Natural killer cell (primary cell): ENCODE measurements at places on chromosomes 7 and 10. TPM values are rescaled to one million over a fixed set of nuclear protein-coding genes. Genes with fewer than 3 reads are reported as not detected.

The GRM3 gene
- total RNA-seq: not detected

The PTPRZ1 gene
- not detected for total RNA-seq

The ANKRD22 gene
- not detected for total RNA-seq

The WDR11 gene
- total RNA-seq: 70.8 TPM

The PRSS2 gene
- total RNA-seq: not detected

The CNNM1 gene
- total RNA-seq: not detected

The EN2 gene
- not detected for total RNA-seq

The PGAM2 gene
- 1.5 TPM for total RNA-seq

The ZPBP gene
- not detected for total RNA-seq

The WAC gene
- total RNA-seq: 226 TPM

The TLX1 gene
- not detected for total RNA-seq

The PPP1R3C gene
- not detected for total RNA-seq

The C7orf33 gene
- total RNA-seq: not detected

- DNase-seq: no peak
Observed at GRCh38 chr10:75889051-75889450, 457.6 kb downstream of the LRMDA start.

- DNase-seq: no peak
Observed at GRCh38 chr7:117478836-117479224, 995 bp upstream of the CFTR start.

- DNase-seq: no peak
Observed at GRCh38 chr10:9076066-9076465, 1021.6 kb downstream of the GATA3 start.

GRCh38 chr7:101882005-101882421, 64.6 kb downstream of the CUX1 start:
- no peak for DNase-seq

DNA sequence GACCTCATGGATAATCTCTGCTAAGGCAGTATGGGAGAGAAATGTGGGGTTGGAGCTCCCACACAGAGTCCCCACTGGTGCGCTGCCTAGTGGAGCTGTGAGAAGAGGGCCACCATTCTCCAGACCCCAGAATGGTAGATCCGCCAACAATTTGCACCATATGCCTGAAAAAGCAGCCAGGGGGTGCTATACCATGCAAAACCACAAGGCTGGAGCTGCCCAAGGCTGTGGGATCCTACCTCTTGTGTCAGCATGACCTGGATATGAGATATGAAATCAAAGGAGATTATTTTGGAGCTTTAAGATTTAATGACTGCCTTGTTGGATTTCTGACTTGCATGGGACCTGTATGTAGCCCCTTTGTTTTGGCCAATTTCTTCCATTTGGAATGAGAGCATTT, 27.0 kb upstream of the SAMD9L start:
- DNase-seq: no peak

DNA sequence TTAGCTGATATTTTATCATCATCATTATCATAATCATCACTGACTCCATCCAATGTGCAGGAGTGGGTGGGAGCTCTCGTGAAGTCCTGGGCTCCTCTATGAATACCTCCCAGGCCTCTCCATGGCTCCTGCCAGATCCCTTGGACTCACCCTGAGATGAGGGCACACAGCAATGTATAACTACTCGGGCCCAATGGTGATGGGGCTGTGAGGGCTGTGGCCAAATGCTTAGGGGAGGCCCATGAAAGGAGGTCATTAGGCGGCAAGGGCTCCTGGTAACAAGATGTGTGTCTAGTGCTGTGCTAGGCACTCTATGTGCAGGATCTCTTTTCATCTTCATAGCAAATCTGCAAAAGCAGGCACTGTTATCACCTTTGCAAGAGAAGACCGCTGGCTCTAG, 270.9 kb downstream of the GLRX3 start:
- no peak for DNase-seq

GRCh38 chr10:123391275-123392028, 237.2 kb downstream of the BUB3 start:
- no peak for DNase-seq

GRCh38 chr7:131265227-131265626, 62.4 kb upstream of the MKLN1 start:
- DNase-seq: no peak

- DNase-seq: no peak
Observed at GRCh38 chr7:46848944-46849343, 733.0 kb downstream of the TNS3 start.

GRCh38 chr7:101099969-101100781, 14.9 kb downstream of the TRIM56 start:
- peak; percentile 33 for DNase-seq

- no peak for DNase-seq
Observed at GRCh38 chr10:63887023-63887589, 365.9 kb downstream of the REEP3 start.

- no peak for DNase-seq
Observed at GRCh38 chr7:35619863-35620262, 75.1 kb downstream of the HERPUD2 start.

DNA sequence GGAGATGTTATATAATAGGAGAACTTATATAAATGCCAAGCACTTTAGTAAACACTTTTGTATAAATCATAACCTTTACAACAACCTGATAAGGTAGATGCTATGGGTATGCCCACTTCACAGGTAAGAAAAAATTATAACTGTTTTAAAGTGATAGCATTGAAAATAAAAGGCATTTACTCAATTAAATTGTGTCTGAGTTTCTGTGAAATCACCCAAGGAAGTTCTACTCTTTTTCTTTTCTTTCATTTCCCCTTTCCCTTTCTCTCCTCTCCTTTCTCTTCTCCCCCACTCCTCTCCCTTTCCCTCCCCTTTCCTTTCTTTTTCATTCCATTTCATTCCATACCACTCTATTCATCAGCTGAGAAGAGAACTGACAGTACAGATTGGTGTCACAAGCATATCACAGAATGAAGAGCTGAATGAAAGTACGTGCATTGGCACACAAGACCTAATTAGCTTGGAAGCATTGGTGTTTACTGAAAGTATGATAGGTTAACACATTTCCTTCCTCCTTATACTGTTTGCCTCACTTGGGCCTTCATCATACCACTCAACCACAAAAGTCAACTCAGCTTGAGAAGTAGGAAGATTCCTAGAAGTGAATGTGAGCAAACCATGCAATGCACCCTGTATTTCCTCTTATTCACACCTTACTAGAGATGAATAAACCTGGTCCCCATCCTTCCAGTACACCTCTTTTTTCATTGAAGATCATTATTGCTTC, 117.9 kb upstream of the AGR3 start:
- DNase-seq: no peak

DNA sequence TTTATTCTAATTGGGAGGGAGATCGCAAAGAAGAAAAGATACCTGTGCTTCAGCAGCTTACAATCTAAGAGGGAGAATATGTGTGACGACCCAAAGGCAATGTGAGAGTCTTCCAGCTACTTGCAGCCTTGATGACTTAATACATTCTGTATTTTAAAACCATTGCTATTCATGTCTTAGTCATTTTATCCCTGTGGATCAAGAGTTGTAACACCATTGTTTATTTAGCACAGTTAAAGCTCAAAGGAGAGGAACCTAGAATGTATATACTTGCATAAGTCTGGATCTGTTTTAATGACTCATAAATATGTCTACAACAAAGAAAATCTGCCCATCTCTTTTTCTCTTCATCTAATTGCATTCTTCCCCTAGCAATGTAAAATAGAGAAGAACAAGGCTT, 117.9 kb upstream of the DLX6 start:
- DNase-seq: no peak

GRCh38 chr10:128528167-128528566, 401.9 kb upstream of the MKI67 start:
- no peak for DNase-seq

GRCh38 chr7:146656988-146657387, 540.4 kb downstream of the CNTNAP2 start:
- no peak for DNase-seq

- no peak for DNase-seq
Observed at GRCh38 chr10:61410353-61411070, 42.7 kb downstream of the TMEM26 start.

DNA sequence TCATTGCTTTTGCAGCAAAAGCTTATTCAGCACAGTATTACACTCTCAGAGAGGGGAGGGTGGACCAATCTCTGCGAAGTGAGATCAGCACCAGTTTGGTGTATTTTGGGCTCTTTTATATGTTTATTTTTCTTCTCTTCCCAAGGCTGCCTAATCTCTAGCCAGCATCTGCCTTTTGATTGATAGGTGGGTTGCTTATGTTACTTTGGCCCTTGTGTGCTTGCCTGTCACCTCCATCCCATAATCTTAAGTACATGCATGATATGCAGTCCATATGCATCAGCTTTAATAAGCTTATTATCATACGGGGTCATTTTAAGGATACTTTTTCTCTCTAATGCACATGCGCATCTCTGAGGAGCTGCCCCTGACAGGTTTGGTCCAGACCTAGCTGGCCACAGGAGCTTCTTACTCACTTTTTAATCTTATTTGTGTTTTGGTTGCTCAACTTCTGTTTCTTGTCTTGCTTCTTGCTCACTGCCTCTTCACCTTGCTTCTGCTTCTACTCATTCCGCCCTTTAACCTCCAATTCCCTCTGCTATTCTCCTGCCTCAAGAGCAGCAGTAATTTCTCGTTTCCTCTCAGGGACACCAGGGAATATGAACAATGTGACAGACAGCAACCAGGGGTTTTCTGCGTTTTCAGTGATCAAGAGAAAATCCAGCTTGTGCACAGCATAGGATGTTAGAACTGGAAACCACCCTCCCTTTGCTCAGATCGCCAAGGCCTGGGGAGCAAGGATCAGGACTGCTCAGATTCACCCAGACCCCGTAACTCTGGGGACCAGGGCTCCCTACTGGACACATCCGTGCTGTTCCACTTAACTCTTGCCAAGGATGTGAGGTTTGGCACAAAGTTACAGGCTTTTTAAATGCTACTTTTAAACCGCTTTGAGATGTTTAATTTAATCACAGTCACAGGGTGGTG, 10.0 kb downstream of the RGR start:
- DNase-seq: no peak
